ENCODE measurements at places on chromosomes 12 and 14.

- no peak for DNase-seq
Observed at GRCh38 chr12:81370456-81370855, 292.6 kb downstream of the ACSS3 start.

GRCh38 chr12:48023386-48023785, 19.1 kb upstream of the COL2A1 start:
- no peak for DNase-seq

GRCh38 chr12:73053893-73054292, 781.7 kb downstream of the TRHDE start:
- DNase-seq = no peak

GRCh38 chr14:77623201-77623600, 6.8 kb upstream of the SPTLC2 start:
- no peak for DNase-seq

GRCh38 chr12:6952863-6953441, 1.8 kb downstream of the PTPN6 start:
- no peak for DNase-seq

DNA sequence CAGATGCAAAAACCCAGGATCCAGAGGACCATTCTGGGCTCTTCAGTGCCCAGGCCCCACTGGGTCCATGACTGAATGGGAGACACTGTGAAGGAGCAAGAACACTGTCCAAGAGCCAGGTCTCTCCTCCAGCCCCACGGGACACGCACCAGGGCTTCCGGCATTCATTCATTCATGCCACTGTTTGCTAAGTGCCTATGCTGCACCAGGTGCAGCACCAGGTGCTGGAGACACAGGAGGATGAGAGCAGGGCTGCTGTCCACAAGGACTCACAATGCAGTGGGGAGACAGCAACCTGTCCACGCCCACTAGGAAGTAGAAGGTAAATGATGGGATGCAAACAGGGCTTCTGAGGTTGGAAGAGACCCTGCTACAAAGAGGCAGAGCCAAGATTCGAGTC, 20.4 kb downstream of the CLMN start:
- no peak for DNase-seq

GRCh38 chr12:46773586-46774321, 52.0 kb downstream of the SLC38A4 start:
- DNase-seq = no peak

Data from activated CD4-positive, alpha-beta T cell treated with anti-CD3 and anti-CD28 coated beads, Interleukin-2, amount 50 U/mL, for 24 hours (primary cell).